ENCODE measurements at places on chromosomes 6 and 20.
A peak's percentile ranks its signal among the peaks of the same experiment; 100 is the strongest.

DNA sequence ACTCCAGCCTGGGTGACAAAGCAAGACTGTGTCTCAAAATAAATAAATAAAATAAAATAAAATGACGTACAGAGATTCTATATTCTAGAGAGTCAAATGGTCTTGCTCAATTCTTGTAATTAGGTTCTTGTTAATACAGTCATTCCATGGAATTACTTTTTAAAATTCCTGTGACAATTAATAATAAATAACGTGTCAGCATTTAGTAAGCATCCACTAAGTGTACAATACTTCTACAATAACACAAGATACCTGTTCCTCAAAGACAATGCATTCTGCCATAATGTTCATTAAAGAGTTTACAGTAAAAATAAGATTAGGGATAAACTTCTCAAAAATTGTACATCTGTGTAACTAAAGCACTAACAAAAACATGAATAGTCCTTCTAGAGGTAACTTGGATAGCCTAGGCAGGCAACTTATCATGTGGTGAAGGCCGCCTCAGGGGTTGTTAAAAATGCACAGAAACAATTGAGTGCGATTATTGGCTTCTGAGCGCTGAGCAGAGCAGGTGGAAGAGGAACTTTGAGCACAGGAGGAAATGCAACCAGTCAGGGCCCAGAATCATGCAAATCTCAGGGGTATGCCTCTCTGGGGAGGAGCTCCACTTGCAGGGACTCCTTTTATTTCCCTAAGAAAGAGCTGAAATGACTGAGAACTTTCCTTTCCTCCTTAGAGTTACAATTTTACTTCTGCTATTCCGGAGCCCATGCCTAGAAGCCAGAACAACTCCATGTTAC, 37.1 kb downstream of the QRSL1 start:
- DNase-seq = no peak

DNA sequence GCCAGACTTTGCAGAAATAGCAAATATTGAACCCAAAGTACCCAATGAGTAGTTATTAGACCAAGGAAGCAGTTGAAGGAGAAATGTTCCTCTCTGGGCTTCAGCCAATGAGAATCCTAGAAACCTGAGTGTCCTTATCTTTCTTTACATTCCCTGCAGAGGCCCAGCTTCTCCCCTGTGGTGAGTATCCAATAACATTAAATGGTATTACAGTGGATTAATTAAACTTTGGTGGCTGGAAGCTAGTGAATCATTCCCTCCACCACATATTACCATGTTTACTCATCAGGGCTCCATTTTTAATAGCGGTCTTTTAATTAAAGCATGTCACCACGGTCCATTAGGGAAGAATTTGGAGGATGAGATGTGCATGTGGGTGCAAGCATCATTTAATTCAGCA, 74.0 kb downstream of the UNC5CL start:
- no peak for DNase-seq

- no peak for DNase-seq
Measured at GRCh38 chr6:97312241-97312640, 29.2 kb upstream of the MMS22L start.

- no peak for DNase-seq
Measured at GRCh38 chr20:3797592-3798372, 1.7 kb downstream of the CDC25B start.

GRCh38 chr6:169449221-169449620, 195.6 kb upstream of the THBS2 start:
- no peak for DNase-seq

GRCh38 chr6:170248111-170248805, 42.6 kb downstream of the DLL1 start:
- no peak for DNase-seq

GRCh38 chr6:6612308-6612707, 23.8 kb downstream of the LY86 start:
- DNase-seq = no peak

DNA sequence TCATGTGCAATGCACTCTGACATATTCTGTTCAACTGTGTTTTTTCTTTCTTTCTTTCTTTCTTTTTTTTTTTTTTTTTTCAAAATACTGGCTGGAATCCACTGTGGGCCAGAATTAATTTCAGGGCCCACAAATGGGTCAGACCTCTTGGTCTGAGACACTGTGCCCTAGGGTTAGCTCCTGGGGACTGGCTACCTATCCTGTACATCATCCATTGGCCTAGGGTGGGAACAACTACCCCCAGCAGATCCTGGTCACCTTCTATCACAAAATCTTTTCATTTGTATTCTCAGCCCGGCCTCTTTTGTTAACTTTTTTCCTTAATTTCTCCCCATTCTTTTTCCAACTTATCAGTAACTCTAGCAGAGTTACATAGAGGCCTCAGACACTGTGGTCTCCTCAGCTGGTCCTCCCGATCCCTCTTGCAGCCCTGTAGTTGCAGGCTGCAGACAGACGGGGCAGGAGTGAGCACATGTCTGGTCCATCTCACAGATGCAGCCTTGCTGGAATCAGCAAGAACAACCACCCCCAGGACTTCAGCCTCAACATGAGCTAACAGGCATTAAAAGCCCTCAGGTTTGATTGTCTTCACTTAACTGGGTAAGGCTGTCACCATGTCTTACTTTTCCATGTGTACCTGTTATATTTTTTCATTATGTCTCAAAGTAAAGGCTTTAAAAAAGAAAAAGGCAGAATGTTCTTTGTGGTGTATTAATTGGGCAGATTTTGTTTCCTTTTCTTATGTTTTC, 41.3 kb downstream of the TXLNB start:
- peak; percentile 6 for DNase-seq

DNA sequence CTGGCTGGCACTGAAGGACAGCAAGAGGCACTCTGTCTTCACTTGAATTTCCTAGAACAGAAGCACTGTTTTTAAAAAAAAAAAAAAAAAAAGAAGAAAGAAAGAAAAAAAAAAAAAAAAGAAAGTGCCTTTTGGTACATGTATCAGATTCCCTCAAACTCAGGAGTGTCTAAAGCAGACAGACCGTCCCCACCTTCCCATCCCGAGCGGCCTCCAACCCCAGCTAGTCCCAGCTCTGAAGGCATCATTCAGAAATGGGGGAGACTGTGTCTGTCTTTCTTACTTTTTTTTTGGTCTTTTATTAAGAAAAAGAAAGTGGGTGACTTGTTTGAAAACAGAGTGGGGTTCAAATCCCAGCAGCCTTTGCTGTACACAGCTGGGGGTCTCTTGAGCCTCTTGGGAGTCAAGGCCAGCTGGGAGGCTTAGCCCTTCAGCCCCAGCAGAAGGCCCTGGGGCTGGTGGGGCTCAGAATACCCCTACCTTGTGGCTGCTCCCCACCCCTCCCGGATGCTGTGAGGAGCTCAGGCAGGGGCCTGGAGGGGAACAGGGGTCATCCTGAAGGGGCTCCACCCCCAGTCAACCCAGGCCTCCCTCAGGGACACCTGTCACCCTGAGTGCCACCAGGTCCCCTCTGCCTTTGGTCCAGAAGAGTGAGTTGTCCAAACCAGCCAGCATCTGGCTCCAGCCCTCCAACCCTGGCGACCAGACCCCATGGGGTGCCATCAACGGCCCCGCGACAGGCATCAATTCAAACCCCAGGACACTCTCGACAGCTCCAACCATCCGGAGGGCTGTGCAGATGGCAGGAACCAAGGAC, 128.3 kb downstream of the TAF4 start:
- DNase-seq = no peak

GRCh38 chr20:58416835-58417234, 27.8 kb downstream of the VAPB start:
- no peak for DNase-seq

- no peak for DNase-seq
Measured at GRCh38 chr6:5786321-5786968, 220.3 kb downstream of the NRN1 start.

DNA sequence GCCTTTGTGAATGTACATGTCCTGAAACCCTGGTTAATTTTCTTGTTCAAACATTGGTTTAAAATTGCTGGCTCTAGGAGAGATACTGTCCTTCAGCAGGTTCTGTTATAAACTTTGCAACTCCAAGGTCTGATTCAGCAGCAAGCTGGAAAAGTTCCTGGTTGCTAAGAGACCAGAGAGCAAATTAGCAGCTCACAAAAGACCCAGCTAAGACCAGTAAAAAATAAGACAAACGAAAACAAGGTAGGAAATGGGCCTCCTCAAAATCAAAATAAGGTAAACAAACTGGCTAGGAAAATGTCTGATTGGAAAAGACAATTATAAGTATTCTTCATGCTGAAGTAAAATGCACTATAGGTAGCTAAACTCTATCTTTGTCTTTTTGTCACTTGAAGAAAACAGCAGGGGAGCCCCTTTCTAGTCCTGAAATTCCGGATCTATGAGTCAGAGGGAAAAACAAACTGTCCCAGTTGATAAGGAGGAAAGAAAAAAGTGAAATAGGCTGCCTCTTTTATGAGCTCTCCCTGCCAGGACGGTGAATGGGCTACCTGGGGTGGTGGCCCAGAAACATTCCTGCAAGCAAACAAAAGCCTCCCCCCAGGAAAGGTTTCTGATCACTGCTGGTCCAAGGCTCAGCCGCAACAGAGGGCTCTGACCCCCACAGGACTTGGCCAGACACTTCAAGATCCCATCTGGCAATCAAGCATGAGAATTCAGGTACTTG, 41.6 kb downstream of the UNC5CL start:
- DNase-seq = peak; percentile 68

GRCh38 chr6:32922083-32922482, 18.7 kb downstream of the HLA-DMB start:
- no peak for DNase-seq

GRCh38 chr20:31907046-31907445, 36.6 kb downstream of the TTLL9 start:
- no peak for DNase-seq

GRCh38 chr20:61135968-61136367, 116.1 kb upstream of the CDH4 start:
- DNase-seq = no peak

DNA sequence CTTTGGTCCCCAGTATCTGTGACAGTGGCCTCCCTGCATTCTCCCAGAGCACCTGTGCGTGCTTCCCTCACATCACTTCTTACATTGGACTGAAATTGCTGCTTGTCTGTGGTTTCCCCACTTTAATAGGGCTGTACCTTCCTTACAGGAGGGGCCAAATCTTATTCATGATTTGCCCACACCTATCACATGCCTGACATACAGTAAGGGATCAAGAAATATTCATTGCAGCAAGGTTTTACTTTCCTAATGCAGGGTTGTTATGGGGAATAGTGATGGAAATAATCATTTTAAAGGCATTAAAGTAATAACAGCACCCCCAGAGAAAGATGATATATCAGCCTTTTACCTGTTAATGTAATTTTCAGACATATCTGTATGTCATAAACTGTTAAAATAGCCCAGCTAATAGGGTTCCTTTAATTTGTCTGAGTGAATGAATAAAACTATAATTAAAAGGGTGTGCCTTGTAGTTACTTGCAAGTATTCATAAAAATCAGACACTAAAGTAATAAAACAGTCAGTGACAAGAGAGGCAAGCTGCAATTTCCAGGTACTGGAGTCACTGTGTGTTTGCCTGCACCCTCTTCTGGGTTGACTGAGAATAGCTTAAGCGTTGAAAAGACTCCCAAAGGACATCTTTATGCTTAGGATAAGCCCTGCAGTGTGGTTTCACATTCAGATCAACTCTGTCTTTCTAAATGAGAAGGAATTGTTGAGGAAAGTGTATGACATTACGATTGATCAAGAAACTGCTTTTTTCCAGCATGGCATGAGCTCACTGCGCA, 182.7 kb downstream of the PHACTR1 start:
- no peak for DNase-seq

- DNase-seq = peak; percentile 80
Measured at GRCh38 chr6:49606721-49607390, 29.8 kb downstream of the RHAG start.

- no peak for DNase-seq
Measured at GRCh38 chr6:145725570-145725969, 9.8 kb downstream of the EPM2A start.

- no peak for DNase-seq
Measured at GRCh38 chr6:18340781-18341551, 46.2 kb upstream of the RNF144B start.

DNA sequence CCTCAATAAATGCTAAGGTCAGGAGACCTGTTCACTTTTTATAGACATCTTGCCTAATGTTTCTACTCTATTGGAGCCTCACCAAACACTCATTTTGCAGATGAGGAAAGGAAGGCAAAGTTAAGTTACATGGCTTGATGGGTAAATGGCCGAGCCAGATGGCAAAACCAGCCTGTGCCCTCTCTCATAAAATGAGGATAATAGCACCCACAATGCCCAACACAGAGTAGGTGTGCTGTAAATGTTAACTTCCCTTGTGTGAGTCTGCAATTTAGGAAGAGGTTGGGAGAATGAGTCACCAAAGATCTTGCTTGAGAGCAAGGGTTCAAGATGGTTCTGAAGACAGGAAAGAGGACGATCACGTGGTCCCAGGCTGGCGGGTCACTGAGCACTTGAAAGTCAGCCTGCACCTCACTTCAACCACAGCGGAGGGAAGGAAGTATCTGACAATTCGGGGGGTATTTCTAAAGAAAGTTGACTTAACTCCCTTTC, 3.3 kb downstream of the KCNK5 start:
- no peak for DNase-seq

DNA sequence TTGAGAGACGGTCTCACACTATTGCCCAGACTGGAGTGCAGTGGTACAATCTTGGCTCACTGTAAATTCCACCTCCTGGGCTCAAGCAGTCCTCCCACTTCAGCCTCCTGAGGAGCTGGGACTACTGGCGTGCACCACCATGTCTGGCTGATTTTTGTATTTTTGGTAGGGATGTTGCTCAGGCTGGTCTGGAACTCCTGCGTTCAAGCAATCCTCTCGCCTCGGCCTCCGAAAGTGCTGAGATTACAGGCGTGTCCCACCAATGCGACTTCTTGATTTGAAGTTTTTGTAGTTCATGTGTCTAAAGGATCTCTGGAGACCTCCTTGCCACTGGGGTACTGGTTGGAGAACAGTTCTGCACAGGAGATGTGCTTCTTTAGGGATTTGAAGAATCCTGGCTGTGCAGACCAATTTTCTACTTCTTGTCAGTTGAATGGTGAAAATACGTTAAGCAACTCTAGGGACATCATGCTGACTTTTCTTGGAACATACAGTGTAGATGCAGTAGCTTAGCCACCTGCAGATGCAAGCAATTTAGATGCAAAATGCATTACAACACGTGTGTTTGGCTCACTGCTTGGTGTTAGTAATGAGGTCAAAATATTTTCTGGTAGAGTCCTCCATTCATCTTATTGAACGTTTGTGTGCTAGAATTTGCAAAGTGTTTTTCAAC, 28.2 kb downstream of the SYTL3 start:
- DNase-seq = no peak
